ENCODE measurements at places on chromosomes 5 and 9.

- DNase-seq: no peak
These were observed 98.7 kb downstream of the C5orf15 start for GRCh38 chr5:133869519-133870335.

- DNase-seq: no peak
These were observed 26.6 kb upstream of the PIP5K1B start for GRCh38 chr9:68678430-68678829.

GRCh38 chr5:52849544-52849943 lies 61.8 kb downstream of the ITGA1 start:
- DNase-seq: no peak

- DNase-seq: no peak
These were observed 37.8 kb downstream of the ICE1 start for GRCh38 chr5:5460311-5460710.

DNA sequence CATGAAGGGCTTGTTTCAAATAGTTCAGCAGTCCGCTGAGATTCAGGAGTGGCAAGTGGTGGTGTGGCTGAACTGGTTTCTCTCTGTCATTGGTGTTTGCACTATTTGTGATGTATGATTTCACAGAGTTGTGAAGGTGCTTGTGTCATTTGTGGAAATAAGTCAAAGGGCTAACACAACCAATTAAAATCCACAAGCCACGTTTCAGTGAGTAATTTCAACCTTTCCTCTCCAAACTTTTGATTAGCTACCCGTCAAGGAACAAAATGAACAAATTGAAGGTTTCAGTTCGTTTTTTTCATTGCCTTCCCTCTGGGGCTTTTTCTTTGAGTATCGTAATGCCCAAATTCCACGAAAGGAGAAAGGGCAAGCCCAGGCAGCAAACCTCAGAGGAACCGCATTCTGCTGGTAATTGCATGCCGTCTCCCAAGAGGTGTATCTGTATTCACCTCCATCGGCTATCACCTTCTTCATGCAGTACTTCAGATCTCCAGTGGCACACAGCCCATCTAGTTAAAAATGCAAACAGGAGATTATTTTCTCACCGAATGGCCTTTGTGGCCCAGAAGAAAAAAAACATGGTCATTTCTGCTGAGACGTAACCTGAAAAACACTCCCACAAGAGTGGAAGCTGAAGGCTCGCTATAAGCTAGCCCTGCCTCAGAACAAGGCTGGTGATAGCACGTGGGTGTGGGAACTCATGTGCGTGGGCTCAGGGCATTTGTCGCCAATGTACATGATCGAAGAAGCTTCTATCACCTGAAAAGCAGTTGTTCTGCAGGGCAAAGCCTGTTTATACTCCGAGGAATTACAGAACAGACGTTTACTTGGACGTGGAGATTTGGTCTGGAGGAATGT lies 197.1 kb downstream of the NR3C1 start:
- DNase-seq: no peak

- no peak for DNase-seq
These were observed 22.8 kb downstream of the IGIP start for GRCh38 chr5:140148508-140148907.

GRCh38 chr9:88759364-88759763 lies 224.4 kb downstream of the NXNL2 start:
- no peak for DNase-seq

All from stimulated activated CD8-positive, alpha-beta memory T cell treated with anti-CD3 and anti-CD28 coated beads, Interleukin-4, amount 100 ng/mL, for 1 hour (primary cell).